ENCODE measurements at places on chromosomes 1 and 21.

DNA sequence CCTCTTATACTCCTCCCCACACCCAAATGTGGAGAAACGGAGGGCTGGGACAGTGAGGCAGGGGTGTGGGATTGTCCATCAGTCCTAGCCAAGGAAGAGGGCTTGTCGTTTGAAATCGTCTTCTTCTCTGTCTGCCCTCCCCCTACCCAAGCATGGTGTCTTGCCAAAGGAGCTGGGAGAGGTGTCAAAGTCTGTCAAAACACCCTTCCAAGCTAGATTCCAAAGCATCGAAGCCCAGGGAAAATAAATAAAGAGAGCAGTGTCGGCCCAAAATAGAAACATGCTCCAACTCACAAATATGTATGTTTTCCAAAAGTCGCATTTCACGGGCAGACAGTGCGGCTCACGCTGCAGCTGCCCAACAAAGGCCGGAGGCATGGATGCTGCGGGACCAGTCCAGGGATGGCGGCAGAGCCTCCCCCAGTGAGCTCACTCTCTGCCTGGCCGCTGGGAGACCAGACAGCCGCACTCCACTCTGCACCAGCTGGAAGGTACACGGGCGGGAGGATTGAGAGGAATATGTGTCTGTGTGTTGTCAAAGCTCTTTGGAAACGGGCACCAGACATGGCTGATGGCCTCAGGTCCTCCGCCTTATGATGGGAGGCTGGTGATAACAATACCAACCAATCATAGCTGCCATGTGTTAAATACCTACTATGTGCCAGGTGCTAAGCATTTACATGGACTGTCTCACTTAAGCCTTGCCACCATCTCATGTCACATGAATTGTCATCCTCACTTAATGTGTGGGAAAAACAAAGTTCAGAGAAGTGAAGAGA, 3.9 kb downstream of the DISP3 start:
- no peak for DNase-seq

GRCh38 chr1:203512848-203513584, 19.1 kb downstream of the OPTC start:
- peak; percentile 48 for DNase-seq

- DNase-seq, result no peak
These were observed 64.7 kb downstream of the S1PR1 start for GRCh38 chr1:101301446-101302057.

GRCh38 chr1:229694053-229694693, 68.1 kb downstream of the URB2 start:
- no peak for DNase-seq

DNA sequence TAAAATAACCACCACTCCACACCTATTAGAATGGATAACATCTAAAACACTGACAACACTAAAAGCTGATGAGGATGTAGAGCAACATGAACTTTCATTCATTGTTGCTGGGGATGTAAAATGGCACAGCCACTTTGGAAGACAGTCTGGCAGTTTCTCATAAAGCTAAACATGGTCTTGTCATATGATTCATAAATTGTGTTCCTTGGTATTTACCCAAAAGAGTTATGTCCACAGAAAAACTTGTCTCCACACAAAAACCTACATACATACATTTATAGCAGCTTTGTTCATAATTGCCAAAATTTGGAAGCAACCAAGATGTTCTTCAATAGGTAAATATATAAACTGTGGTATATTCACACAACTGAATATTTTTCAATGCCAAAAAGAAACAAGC, 16.0 kb upstream of the XCL1 start:
- no peak for DNase-seq

- DNase-seq, result no peak
These were observed 91.9 kb downstream of the CSMD2 start for GRCh38 chr1:34073028-34073695.

- DNase-seq, result no peak
These were observed 22.5 kb downstream of the RHBDL2 start for GRCh38 chr1:38919130-38919529.

DNA sequence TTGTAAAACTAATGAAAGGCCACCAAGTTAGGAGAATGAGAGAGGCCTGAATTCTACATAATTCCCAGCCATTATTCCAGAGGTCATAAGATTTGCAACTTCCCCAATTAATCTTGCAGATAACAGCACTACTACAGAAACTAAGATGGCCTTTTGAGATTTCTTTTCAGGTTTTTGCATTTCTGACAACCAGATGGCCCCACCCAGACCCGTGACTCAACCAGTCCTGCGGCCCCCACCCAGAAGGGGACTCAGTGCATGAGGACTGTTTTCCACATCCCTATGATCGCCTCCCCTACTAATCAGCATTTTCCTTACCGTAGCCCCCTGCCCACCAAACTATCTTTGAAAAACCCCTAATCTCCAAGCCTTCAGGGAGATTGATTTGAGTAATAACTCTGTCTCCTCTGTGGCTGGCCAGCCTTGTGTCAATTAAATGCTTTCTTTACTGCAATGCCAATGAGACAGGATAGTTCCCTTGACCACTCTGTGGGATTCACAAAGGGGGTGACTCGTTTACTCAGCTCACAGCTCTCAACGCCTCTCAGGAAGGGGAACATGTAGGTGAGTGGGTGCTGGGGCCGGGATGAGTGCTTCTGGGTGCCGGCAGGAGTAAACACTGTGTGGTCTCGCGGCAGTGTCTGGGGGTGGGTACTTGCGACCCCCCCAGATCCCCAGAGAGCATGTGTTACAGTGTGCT, 10.5 kb upstream of the CNIH3 start:
- no peak for DNase-seq

DNA sequence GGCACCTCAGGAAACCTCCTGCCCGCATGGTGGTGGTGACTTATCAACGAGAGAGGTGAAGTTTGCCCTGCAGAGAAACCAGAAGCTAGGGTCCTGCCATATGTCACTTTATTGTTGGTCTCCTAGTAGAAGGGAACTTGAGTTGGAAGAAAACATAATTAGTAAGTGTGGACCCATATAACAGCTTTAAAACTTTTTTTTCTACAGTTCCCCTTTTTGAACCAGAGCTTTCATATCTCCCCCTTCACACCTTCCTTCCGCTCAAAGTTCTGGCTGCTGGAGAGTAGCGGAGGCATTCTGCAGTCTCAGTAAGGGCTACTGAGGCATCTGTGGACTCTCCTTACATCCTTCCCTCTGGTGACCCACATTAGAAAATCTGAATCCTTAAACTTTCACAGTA, 48.9 kb downstream of the PHC2 start:
- DNase-seq, result no peak

GRCh38 chr1:47764461-47765046, 232.6 kb downstream of the TRABD2B start:
- DNase-seq, result no peak

GRCh38 chr1:26890467-26890796, 349 bp upstream of the GPN2 start:
- DNase-seq, result no peak

- no peak for DNase-seq
These were observed 110.1 kb downstream of the VPS13D start for GRCh38 chr1:12339811-12340543.

- DNase-seq, result no peak
These were observed 22.5 kb downstream of the MIER1 start for GRCh38 chr1:66947267-66947666.

DNA sequence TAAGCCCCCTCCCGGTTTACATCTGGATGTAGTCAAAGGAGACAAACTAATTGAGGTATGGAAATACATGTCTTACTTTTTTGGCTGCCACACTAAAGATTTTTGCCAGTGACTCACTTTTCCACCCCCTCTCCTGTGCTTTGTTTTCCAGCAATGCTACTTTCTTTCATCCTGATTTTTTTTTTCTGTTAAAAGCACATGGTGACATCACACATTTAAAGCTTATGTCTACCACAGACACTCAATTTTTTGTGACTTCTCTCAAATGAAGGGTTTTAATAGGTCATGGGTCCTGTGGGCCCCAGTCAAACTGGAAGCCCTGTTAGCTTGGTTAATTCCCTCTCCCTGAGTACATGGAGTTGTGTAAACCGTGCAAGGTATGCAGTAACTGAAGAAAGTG, 2.2 kb downstream of the PPP1R8 start:
- no peak for DNase-seq

DNA sequence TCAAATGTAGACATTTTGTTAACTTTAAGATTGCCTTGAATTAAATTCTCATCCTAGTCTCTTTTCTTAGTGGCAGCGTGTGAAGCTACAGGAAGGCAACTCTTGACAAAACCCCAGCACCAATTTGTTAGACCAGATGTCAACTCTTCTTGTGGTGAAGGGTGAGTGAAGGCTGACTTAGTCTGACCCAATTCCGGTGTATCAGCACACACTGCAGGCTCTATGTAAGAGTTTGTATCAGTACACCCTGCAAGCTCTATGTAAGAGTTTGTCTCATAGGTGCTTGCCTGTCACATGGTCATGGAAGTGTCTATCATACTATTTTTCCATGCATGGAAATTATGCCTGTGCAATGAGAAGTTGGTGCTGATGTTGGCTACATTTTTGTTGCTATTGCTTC, 16.8 kb downstream of the CR2 start:
- no peak for DNase-seq

DNA sequence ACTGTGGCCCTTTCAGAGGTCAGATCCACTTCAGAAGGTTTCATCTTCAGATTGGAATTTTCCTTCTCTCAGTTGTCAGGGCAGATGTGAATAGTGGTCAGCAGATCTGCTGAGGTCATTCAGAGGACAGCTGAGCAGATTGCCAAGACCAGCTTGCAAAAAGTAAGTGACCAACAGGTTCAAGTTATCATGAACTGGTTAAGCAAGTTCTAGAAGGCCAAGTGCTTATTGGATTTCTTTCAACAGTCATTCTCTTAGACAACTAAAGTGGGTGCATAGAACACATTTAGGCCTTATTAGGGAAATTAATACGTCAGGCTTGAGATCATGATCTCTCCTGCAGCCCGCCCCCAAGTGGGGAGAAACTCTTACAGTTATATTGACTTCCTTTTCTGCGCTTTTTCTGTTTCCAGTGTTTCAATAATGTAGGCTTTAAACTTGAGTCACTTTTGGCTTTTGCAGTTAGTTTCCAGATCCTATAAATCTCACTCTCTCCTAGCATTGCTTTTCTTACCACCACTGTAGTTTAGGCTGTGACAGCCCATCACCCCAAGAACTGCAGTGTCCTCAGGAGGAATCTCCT, 96.4 kb downstream of the C1orf21 start:
- no peak for DNase-seq

- DNase-seq, result no peak
These were observed 71.5 kb upstream of the NR5A2 start for GRCh38 chr1:199956005-199956404.

DNA sequence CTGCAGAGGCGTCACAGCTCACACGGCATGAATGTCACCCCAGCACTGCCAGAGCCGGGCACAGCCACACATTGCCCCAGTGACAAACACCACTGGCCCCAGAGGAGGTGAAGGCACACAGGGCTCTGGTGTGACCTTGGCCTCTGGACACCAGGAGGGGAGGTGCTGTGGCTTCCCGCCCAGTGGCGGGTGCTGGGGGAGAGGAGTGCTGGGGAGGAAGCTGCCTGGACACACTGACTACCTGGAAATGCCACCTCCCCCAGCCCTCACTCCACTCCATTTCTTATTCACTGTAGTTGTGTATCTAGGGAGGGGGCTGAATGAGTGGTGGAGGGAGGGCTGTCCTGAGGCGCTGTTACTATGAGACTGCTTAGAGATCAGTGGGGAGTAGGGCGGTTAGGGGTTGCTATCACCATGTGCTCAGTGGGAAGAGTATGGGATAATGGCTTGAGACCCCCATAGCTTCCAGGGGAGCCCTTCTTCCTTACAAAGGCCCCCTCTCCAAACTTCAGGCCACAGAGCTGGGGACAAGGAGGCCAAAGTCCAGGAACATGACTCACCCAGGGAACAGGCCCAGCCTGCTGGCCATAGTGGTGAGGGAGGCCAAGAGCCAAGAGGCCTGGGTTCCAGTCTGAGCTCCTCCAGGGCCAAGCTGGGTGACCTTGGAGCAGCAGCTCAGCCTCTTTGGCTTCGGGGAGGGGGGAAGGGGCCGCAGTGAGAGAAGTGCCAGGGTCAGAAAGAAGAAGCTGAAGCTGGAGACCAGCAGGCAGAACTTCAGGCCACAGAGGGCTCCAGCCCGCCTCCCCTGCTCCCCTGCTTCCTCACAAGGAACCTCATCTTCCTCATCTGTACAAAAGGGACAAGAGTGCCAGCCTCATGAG, 40.1 kb downstream of the AHDC1 start:
- DNase-seq, result no peak

GRCh38 chr1:38898653-38899230, 17.4 kb upstream of the GJA9 start:
- DNase-seq, result no peak

DNA sequence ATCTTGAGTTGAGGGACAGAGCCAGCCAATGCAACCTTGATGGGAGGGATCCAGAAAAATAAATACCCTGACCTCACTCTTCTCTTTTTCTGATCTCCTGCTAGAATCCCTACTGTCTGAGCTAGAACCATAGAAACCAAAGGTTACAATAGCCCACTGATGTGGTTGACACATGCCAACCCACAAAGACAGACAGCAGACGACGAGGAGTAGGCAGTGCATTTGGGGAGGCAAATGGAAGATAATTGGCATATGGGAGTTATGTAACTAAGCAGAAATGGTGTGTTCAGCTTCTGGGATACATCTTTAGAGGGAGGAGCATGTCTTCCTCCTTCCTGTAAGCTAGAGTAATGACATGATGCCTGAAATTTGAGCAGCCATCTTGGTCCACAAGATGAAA, 171.7 kb upstream of the FGGY start:
- no peak for DNase-seq

DNA sequence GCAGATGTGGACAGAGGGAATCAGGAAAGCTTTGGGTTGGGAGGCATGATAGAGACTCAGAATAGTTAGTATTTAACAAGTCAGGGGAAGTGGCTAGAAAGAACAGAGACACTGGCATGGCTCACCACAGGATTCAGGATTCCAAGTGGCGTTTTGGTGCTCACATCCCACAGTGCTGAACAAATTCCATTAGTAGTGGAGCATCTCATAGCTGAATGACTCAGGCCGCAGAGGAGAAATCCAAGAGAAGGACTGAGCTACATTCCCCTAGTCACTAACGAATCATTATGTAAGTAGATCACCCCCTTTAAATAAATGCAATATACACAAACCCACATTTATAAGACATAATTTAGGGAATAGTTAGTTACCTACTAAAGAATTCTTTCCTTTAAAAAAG, 5.0 kb upstream of the KCNJ9 start:
- no peak for DNase-seq

DNA sequence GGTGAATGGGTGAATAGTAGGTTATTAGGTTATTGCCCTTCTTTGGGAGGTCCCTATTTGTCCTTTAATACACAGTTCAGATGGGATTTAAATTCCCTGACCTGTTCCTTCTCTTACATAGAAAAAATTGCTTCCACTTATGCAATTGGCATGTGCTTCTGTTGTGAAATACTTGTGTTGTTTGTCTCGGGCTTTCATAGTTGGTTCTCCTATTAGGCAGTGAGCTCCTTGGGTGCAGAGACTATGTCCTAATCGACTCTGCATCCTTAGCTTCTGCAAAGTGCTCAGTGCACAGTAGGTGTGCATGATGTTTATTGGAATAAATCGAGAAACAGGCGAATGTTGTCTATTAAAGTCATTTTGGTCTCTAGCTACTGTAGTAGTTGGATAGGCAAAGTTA, 1.3 kb upstream of the PDE4B start:
- no peak for DNase-seq

All from activated T-cell treated with anti-CD3 and anti-CD28 coated beads, Interleukin-2, amount 50 U/mL, for 24 hours (primary cell).